ENCODE measurements at places on chromosomes 16 and 17.

DNA sequence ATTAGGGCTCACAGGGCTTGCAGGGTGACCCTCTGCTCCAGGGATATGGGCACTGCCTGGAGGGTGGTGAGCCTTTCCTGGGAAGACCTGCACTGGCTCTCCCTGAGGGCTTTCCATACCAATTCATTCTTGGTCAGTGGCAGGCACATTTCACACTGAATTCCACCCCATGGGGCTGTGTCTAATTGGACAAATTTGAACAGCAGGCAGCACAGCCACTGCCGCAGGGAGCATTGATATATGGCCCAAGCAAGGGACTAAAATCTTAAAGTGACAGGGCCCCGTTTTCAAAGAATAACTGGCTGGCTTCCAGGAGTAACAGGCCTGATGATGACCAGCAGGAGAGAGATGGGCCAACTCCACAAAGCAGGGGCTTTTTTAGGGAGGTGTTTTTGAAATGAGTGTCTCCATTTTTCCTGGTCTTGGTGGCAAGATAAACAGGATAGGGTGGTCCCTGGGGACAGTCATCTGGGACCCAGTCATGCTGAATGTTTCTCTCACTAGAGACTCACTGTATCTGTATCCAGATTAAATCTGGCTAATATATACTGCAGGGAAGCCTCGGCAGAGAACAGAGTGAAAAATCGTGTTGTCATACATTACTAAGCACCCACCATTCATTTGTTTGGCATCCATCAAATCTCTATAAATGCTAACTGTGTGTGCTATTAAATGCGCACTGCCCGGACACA, 74.1 kb upstream of the TBX2 start:
- DNase-seq = no peak

DNA sequence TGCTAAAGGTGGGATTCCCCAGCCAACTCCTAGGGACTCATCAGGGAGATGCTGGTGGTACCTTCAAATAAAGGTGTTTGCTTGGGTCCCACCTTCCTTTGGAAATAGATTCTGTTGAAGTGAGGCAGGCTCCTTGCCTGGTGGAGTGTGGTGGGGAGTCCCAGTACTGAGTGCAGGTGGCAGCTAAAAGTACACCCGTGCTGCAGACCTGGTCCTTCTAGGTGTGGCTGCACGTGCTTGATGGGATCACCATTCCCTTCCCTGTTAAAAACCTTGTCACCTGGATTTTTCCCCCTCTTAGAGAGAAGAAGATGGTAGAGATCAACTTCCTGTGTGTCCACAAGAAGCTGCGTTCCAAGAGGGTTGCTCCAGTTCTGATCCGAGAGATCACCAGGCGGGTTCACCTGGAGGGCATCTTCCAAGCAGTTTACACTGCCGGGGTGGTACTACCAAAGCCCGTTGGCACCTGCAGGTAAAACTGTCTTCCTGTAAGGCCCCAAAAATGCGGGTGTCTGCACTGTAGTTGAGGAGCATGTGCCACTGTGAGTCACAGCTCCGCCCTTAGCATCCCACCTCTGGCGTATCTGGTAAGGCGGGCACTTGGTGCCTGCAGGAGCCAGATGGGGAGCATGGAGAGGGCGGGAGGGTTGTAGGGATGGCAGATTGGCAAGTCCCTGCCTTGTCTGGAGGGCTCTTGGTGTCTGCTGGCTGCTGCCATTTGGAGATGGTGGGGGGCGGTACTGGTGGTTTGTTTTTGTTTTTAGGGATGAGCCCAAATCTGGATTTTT, 34.0 kb downstream of the PLCD3 start:
- DNase-seq = no peak

DNA sequence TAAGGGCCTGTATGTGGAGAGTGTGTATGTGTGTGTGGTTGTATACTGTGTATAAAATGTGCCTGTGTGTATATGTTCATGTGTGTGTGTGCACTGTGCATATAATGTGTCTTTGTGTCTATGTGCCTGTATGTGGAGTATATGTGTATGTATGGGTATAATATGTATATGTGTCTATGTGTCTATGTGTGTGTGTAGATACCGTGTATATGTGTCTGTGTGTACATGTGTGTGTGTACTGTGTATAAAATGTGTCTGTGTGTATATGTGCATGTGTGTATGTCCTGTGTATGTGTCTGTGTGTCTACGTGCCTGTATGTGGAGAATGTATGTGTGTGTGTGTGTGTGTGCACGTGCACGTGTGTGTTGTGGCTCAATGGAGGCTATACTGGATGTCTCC, 200.4 kb upstream of the ZFHX3 start:
- no peak for DNase-seq

- DNase-seq = no peak
Observed at GRCh38 chr17:75447951-75448856, 8.2 kb upstream of the TMEM94 start.

- no peak for DNase-seq
Observed at GRCh38 chr17:17782523-17783115, 54.2 kb downstream of the SREBF1 start.

- DNase-seq = no peak
Observed at GRCh38 chr17:2611627-2612026, 18.2 kb downstream of the PAFAH1B1 start.

- DNase-seq = no peak
Observed at GRCh38 chr17:77667478-77667877, 291.0 kb upstream of the TNRC6C start.
